Activated CD8-positive, alpha-beta memory T cell treated with anti-CD3 and anti-CD28 coated beads for 48 hours (primary cell): ENCODE measurements at places on chromosomes 16 and 17.

- DNase-seq, result no peak
These were observed 94.1 kb downstream of the MRM3 start for GRCh38 chr17:876272-876671.

DNA sequence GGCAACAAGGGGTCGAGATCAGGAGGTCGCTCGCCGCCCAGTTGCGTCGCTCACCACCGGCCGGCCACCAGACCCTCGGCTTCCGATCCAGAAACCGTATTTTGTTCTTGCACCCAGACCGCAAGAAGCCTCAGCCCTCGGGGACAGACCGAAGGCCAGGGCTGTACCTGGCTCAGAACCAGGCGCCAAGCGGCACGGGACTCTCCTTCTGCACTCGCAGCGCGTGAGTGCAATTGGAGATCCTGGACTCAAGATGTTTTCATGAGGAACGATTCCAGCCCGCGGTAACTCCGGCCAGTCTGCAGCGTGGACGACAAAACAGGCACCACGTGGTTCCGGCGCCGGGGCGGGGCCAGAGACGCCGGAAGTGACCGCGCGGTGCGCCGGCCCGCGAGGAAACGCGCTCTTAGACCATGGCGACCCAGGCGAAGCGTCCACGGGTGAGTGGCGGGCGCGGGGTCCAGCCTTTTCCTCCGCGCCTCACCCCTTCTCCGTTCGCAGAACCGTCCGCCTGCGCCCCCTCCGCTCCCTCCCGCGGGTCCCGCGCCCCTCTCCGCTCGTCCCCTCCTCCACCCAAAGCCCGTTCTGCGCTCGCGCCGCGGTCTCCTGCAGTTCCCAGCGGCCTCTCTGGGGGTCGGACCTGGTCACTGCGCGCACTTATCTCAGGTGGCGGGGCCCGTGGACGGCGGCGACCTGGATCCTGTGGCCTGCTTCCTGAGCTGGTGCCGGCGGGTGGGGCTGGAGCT, at the start of gene SETD6:
Gene SETD6, plus strand, starts transcription at position 393 of the 746 bp plus-strand sequence. Its CDS starts 21 bp downstream, at position 414.
- peak; percentile 64 for DNase-seq

- no peak for DNase-seq
These were observed 20.3 kb upstream of the GLIS2 start for GRCh38 chr16:4295581-4295980.

GRCh38 chr17:80856863-80857755, 134.5 kb upstream of the CHMP6 start:
- no peak for DNase-seq

GRCh38 chr16:56203052-56203451, 11.8 kb downstream of the GNAO1 start:
- DNase-seq, result no peak

- DNase-seq, result no peak
These were observed 3.5 kb downstream of the PLK1 start for GRCh38 chr16:23682181-23682580.

GRCh38 chr16:76052725-76053124, 224.5 kb upstream of the CNTNAP4 start:
- no peak for DNase-seq

DNA sequence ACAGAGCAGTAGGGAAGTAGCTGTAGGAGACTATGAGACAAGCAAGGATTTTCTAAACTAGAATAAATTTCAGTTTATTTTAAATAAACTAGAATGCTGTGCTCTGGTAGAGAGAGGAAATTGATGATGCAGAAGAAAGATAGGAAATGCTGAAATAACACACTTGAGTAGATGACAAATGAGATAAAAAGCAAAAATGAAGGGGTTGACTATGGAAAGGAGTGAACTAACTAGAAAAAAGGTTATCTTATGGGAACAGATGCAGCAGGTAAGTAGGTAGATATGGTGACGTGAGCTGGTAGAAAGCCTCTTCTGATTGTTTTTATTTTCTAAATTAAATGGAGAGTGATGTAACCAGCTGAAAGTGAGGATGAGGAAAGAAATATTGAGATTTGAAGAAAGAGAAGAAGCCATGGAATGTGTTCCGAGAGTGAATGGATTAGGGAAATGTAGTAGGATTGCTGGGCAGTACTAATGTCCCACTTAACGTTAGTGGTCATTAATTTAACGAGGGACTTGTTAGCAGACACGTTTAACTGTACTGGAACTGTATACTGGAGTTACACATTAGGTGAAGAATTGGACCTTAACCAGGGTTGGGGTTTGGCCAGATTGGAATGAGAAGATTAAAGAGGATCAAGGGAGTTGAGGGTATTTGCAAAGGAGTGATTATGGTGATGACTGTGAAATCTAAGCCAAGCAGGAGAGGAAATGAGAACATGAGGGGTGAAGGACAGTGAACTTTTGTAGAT, 196.5 kb downstream of the TANC2 start:
- DNase-seq, result no peak

- DNase-seq, result no peak
These were observed 114.0 kb downstream of the CMIP start for GRCh38 chr16:81558444-81559175.

DNA sequence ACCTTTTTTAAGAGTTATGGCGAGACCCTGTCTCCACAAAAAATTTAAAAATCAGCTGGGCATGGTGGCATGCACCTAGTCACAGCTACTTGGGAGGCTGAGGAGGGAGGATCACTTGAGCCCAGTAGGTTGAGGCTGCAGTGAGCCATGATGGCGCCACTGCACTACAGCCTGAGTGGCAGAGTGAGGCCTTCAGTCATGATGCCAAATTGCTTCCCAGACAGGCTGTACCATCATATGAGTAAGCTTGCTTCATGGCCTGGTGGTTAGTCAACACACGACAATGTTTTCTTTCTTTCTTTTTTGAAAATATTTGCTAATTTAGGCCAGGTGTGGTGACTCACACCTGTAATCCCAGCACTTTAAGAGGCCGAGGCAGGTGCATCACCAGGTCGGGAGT, 12.5 kb downstream of the NTAN1 start:
- no peak for DNase-seq

GRCh38 chr17:79026376-79027273, 2.7 kb downstream of the C1QTNF1 start:
- DNase-seq, result no peak

DNA sequence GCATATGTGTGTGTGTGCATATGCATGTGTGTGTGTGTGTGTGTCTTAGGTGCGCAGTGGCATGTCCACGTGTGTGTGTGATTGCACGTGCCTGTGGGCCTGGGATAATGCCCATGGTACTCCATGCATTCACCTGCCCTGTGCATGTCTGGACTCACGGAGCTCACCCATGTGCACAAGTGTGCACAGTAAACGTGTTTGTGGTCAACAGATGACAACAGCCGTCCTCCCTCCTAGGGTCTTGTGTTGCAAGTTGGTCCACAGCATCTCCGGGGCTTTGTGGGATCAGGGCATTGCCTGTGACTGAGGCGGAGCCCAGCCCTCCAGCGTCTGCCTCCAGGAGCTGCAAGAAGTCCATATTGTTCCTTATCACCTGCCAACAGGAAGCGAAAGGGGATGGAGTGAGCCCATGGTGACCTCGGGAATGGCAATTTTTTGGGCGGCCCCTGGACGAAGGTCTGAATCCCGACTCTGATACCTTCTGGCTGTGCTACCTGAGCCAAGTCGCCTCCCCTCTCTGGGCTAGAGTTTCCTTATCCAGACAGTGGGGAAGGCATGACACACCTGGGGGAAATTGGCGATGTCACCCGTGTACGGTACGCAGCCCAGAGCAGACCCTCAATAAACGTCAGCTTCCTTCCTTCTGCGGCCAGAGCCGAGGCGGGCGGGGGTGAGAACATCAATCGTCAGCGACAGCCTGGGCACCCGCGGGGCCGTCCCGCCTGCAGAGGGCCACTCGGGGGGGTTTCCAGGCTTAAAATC, 47.6 kb downstream of the IL21R start:
- peak; percentile 88 for DNase-seq

DNA sequence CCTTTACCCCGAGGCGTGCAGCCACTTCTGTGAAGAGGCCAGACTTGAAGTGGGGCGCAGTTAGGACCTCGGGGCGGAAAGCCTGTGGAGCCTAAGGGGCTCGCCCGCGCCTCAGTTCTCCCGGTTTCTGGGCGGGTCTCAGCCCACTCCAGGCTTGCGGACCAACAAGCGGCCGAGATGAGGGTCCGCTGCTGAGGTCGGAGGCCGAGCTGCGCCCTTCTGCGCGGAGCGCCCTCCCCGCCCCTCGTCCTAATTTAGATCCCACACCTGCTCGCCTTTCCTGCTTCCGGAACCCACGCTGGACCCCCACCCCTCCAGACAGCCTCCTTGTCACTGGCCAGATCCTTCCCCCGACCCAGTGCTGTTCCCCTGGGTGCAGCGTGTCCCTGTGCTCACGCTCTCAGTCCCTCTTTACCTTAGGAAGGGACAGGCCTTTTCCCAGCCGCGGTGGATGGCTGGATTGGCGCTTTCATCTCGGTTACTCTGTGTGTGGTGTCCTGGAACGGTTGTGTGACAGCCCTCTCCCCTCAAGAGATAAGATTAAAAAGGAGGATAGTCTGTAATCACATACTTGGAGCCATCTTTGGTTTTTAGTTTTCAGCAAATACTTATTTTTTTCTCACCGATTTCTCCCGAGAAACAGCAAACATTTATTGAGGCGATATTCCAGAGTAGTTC, 933 bp upstream of the ATXN7L3 start:
- DNase-seq, result no peak

GRCh38 chr17:7001318-7001961, 5.6 kb downstream of the ALOX12 start:
- no peak for DNase-seq

- no peak for DNase-seq
These were observed 15.7 kb downstream of the PDP2 start for GRCh38 chr16:66895999-66896398.

- DNase-seq, result no peak
These were observed 289.0 kb upstream of the XYLT1 start for GRCh38 chr16:17759451-17760390.

- no peak for DNase-seq
These were observed 57.0 kb downstream of the GRB2 start for GRCh38 chr17:75348386-75349012.

DNA sequence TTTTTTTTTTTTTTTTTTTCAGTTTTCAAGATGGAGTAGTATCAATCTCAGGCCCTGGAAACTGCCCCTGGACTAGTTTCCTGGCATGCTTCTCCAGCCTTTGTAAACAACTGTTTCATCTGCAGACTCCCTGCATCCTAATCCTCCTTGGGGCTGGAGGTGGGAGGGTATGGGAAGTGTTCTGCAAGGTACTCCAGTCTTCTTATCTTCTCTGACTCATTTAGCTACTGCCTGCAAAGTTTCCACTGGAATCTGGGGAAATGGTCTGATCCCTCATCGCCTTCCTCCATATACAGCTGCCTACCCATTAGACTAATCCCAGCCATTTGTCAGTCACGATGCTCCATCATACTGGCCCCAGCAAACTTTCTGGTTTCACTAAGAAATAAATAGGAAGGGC, 21.5 kb downstream of the COPZ2 start:
- DNase-seq, result no peak

GRCh38 chr16:28003021-28003865, 60.3 kb downstream of the GSG1L start:
- DNase-seq, result no peak

- DNase-seq, result no peak
These were observed 6.1 kb upstream of the STAC2 start for GRCh38 chr17:39231591-39232551.

GRCh38 chr16:84412262-84412661, 43.9 kb downstream of the ATP2C2 start:
- DNase-seq, result no peak

GRCh38 chr17:57106836-57107497, 21.9 kb downstream of the AKAP1 start:
- no peak for DNase-seq

GRCh38 chr17:14098246-14098645, 28.9 kb downstream of the COX10 start:
- DNase-seq, result no peak

DNA sequence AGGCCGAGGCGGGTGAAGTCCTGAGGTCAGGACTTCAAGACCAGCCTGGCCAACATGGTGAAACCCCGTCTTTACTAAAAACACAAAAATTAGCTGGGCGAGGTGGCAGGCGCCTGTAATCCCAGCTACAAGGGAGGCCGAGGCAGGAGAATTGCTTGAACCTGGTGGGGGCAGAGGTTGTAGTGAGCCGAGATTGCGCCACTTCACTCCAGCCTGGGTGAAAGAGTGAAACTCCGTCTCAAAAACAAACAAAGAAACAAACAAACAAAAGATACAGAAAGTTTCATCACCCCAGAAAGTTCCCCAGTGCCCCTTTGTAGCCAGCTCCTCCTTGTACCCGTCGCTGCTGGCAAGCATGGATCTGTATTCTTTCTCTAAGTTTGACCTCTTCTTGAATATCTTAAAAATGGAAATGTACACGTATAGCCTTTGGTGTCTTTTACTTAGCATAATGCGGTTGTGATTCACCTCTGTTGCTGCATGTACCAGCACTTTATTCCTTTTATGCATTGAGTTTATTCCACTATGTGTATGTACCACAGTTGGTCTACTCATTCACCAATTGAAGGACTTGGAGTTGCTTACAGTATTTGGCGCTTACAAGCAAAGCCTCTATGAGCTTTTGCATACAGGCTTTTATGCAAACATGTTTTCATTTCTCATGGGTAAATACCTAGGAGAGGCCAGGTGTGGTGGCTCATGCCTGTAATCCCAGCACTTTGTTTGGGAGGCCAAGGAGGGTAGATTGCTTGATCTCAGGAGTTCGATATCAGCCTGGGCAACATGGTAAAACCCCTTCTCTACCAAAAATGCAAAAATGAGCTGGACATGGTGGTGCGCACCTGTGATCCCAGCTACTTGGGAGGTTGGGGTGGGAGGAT, 87.5 kb upstream of the CLEC18A start:
- no peak for DNase-seq

DNA sequence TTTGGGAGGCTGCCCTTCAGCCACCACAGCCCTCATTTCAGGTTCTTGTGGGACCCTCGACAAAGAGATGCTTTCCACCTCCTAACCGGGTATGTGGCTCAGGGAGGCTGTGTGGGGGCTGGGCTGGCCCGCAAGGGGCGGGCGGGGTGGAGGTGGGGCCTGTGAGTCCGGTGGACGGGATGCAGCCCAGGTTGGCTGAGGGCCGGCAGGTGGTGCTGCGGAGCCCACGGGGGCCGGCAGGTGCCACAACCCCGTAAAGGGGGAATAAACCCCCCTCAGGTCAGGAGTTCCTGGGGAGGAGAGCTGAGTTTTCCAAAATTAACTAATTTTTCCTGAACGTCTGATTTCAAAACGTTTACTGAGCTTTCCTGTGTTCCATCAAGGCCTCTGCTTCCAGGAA, 4.9 kb upstream of the CIAO3 start:
- DNase-seq, result no peak

- no peak for DNase-seq
These were observed 18.4 kb downstream of the TOX3 start for GRCh38 chr16:52528393-52529065.

DNA sequence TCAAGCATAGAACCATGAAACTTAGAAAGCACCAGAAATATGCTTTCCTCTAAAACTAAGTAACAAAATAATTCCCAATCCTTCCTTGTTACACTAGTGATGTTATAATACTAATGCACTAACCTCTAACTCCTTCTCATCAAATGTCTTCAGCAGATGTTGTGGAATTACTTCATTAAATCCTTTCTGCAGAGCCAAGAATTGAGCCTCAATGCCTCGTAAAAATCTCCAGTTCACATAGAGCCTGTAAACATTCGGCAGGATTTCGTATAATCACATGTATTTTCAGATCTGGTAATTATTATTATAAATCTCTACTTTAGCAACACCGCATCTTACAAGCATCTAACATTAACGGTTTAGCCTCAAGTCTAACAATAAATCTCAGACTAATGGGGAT, 44.7 kb downstream of the CEP95 start:
- no peak for DNase-seq

- no peak for DNase-seq
These were observed 14.5 kb upstream of the RASL10B start for GRCh38 chr17:35716897-35717465.

GRCh38 chr17:6064868-6065267, 5.3 kb upstream of the WSCD1 start:
- no peak for DNase-seq
